ENCODE measurements at places on chromosomes 1 and 21. TPM values are rescaled to one million over a fixed set of nuclear protein-coding genes. Genes with fewer than 3 reads are reported as not detected.

C1QA gene
- total RNA-seq: 0.22 TPM

ATP1A4 gene
- not detected for total RNA-seq

S1PR1 gene
- total RNA-seq: 118 TPM

TMPRSS15 gene
- total RNA-seq: not detected

SLC1A7 gene
- not detected for total RNA-seq

MATN1 gene
- 0.59 TPM for total RNA-seq

AQP10 gene
- not detected for total RNA-seq

LCE1C gene
- total RNA-seq: not detected

SEMA4A gene
- 21.6 TPM for total RNA-seq

DNAI4 gene
- 0.86 TPM for total RNA-seq

AMPD1 gene
- not detected for total RNA-seq

COL6A2 gene
- 25.1 TPM for total RNA-seq

SEC16B gene
- total RNA-seq: not detected

CYP4Z1 gene
- total RNA-seq: not detected

All from CD8-positive, alpha-beta memory T cell (primary cell).